ENCODE measurements at places on chromosomes 6 and 20. TPM values are rescaled to one million over a fixed set of nuclear protein-coding genes. Genes with fewer than 3 reads are reported as not detected.

- no peak for DNase-seq
These were observed 186.7 kb upstream of the TENT5A start for GRCh38 chr6:81938991-81939732.

Gene CEP57L1
- total RNA-seq = 58.4 TPM

GRCh38 chr20:53918020-53918311 is 152.4 kb downstream of the BCAS1 start:
- DNase-seq = no peak

GRCh38 chr6:74734901-74735300 is 471.0 kb downstream of the COL12A1 start:
- DNase-seq = no peak

DNA sequence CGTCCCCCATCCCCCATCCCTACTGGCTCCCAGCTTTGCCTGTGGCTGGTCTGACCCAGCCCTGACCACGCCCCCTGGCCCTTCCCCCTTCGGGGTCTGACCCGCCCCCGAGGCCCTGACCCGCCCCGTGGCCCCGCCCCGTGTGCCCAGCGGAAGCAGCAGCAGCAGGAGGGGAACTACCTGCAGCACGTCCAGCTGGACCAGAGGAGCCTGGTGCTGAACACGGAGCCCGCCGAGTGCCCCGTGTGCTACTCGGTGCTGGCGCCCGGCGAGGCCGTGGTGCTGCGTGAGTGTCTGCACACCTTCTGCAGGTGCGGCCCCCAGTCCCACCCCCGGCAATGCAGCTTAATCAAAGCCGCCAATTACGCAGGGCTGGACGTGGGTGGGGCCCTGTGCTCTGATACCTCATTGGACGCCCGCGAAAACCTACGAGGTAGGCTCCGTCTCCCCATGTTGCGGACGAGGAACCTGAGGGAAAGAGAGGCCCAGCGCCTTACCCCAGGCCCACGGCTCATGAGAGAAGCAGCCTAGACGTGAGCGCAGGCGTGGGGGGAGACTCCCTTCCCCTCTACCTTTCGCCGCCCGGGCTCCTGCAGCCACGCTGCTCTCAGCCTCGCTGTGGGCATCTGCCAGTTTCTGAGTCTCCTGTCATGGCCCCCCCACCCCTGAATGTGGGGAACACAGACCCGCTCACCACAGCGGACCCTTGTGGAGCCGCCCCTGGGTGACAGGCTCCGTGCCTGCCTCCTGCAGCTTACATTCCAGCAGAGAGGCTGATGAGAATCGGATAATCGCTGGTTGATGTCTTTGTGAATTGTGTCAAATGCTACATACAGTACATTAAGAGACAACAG is 12.8 kb downstream of the RBCK1 start:
- no peak for DNase-seq

DNA sequence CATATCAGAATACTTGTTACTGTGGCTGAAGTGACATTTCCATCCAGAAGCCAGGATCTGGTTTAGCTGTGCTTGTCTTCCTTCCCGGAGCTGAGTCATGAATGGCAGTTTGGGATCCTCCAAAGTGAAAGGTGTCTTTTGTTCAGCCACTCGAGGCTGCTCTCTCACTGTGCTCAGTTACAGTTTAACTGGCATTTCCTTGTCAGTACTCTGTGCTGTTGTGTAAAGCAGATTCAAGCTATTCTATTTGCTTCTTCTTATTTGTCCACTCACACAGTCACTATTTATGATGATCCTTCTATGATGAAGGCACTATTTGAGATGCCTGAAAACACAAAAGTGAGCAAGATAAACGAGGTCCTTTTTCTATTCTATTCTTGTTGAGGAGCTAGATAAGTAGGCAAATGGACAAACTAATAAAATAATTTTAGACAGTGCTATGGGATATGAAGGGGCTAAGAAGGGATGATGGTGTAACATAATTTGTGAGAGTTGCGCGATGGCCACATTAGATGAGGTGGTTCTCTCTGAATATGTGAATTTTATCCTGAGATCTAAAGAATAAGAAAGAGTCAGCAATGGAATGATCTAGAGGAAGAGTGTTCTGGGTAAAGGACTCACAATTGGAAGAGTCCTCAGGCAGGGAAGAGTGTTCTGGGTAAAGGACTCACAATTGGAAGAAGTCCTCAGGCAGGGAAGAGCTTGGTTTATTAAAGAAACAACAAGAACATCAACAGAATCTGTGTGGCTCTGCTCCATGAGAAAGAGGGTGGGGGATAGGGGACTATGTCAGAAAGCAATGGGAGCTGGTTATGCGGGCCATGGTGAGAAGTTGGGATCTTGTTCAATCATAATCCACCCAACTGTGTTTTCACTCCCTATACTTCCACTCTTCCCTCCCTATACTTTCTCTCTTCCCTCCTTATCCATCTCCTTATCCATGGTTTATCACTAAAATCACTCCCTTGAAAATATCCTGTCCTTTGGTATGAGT is 40.1 kb downstream of the CYP24A1 start:
- DNase-seq = no peak

- DNase-seq = no peak
These were observed 2.0 kb upstream of the ZSCAN26 start for GRCh38 chr6:28264834-28265401.

Gene CALHM4
- total RNA-seq = not detected

DNA sequence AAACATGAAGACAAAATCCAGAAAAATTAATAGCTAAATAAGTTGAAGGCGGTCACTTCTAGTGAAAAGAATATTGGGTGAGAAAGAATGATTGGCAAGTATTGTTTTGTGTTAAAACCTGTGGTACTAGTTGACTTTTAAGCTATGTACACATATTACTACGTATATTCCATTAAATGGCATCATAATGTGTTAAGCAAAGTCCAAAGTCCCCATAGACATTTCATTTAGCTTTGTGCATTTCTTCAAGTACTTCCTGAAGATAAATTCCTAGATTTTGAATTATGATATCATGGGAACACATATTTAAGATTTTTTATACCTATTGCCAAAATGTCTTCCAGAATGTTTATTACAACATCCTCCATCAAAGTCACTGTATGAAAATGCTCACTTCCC is 272.7 kb upstream of the IRAK1BP1 start:
- DNase-seq = no peak

DNA sequence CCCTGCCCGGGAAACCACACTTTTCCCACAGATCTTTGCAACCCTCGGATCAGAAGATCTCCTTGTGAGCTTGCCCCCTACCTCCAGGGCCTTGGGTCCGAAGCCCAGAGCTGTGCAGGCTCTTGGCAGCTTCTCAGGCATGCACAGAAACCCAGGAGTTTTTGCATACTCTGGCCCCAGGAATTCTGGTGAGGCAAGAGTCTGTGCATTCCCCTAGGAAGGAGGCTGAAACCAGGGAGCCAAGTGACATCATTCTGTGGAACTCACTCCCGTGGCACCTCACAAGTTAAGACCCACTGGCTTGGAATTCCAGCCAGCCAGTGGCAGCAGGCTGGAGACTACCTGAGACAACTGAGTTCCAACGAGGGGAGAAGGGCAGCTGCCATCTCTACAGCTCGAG is 100.1 kb downstream of the TNFRSF21 start:
- DNase-seq = no peak

- no peak for DNase-seq
These were observed 104.7 kb downstream of the BMP7 start for GRCh38 chr20:57161478-57162361.

Gene MPIG6B
- not detected for total RNA-seq

GRCh38 chr6:3226481-3227362 is 731 bp downstream of the TUBB2B start:
- DNase-seq = no peak

Data from cerebellum (tissue), 4 donors.